ENCODE measurements at places on chromosomes 6 and 20. TPM values are rescaled to one million over a fixed set of nuclear protein-coding genes. Genes with fewer than 3 reads are reported as not detected.

HCK gene
- total RNA-seq, result 4.4 TPM

PPP1R3G gene
- 6.0 TPM for total RNA-seq

DACT2 gene
- not detected for total RNA-seq

IL20RA gene
- 6.4 TPM for total RNA-seq

CPNE5 gene
- 33.8 TPM for total RNA-seq

CPXM1 gene
- total RNA-seq, result 154 TPM
